ENCODE measurements at places on chromosomes 7 and 10.

DNA sequence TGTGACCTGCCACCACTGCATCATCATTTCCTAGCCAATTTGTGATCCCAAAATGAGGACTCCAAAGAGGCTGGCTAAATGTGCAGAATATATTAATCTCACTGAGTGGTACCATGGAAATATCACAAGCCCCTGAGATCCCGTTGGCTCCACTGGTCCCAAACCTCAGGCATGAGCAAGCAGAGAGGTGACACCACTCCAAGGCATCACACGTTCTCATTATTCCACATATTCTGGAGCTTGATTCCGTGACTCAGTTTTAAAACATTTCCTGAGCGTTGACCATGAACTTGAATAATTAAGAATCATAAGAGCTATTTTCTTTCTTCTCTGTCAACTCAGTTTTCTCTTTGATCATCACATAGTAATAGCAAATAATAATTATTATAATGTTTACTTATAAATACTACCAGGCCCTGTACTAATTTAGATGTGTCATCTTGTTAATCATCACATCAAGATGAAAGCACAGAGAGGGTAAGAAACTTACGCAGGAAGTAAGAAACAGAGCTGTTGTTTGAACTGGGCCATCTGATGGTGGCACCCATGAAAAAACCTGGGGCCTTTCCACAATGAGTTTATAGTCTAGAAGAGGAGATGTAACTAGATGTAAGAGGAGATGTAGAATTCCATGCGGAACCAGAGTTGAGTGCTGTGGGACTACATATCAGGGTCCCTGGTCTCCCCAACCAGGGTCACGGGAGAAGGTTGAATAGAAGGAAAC is 3.5 kb downstream of the APBB1IP start:
- DNase-seq = no peak

DNA sequence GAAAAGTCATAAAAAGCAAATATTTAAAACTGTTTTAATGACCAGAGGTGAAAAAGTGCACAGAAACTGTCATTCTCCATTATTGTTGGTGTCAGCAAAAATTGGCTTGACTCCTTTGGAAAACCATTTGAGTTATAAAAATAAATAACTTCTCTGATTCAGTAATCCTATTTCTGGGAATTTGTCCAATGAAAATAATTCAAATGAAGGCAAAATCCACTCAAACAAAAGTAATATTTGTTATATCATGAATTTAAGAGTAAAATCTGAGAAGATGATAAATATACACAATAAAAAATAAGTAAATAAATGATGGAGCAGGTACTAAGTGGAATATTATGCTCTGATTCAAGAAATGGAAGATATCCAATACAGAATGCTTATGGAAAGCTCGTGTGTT is 326.6 kb upstream of the KLF6 start:
- DNase-seq = no peak

GRCh38 chr10:132306343-132306685 is 1.4 kb downstream of the STK32C start:
- no peak for DNase-seq

DNA sequence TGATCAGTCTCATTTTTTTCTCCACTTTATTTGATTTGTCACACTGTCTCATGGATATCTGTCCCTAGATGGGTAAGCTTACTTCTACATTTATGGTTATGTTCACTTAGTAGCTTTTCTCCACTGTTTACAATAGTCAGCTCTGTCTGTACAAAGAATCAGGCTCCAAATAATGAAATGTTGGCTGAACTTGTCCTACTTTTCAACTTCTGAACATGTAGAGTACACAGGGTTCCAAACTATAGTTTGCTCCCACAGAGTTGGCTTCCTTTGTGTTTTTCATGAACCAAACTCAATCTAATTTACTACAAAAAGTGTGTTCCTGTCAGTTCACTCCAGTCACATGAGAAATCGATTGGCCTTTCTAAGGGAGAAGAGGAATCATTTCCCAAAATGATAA is 175.0 kb downstream of the CCDC71L start:
- no peak for DNase-seq

All from Right ventricle myocardium inferior (tissue), 1 donor.